ENCODE measurements at places on chromosomes 1 and 21.
A peak's percentile ranks its signal among the peaks of the same experiment; 100 is the strongest.

- no peak for DNase-seq
Observed at GRCh38 chr1:200659269-200659668, 10.4 kb downstream of the DDX59 start.

DNA sequence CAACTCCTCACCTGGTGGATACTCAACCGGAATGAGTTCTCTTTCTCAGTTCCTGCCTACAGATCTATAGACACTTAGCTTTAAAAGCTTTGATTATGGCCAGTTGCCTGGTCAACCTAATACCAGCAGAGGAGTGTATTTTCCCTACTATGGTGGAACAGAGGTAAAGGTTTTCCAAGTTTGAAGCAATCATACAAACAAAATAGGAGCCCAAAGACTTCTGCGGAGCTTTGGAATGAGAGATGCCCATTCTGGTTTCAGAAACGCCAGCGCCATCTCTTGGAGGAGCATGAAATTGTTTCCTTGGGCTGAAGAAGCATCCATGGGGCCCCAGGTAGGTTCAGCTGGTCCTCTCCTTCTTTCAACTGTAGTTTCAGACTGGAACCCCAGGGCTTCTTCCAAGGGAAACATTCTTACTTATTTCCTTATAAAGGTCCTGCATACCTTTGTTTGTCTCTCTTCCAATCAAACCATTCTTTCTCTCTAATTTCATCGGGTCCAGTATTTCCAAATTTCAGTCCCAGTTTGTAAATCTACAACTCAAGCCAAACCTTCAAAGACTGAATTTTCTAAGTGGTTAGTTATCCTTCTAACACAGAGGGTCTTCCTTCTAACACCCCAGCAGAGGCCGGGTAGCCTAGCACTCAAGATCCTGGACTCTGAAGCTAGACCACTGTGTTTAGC lies 95.9 kb downstream of the KCNJ15 start:
- DNase-seq: peak; percentile 28

DNA sequence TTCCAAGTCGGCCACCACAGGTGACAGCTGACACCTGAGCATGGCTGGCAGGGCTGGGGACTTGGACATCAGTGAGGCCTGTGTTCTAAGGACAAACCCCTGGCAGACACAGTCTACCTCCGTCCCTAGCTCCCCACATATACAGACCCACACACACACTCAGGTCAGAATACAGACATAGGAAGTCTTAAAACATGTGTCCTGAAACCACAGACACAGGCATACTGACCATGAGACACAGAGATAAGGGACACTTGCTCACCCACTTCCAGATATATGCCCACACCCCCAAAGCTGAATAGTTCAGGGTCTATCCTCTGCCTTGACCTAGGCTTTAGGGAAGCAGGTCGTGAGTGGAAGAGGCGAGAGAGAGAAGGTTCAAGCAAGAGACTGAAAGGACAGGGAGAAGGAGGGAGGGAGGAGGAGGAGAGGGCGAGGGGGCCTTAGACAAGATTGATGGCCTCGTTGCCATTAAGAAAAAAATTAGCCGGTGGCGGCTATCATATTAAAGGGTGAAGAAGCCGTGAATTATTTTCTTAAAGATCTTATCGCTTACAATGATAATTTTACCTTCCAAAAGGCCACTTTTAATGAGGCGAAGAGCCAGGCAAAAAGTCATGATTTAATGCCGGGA lies 49.9 kb downstream of the TMEM53 start:
- DNase-seq: no peak

GRCh38 chr1:191034132-191034531 lies 556.5 kb upstream of the BRINP3 start:
- DNase-seq: no peak

- no peak for DNase-seq
Observed at GRCh38 chr1:101004670-101005069, 20.9 kb downstream of the DPH5 start.

GRCh38 chr1:19762175-19762779 lies 37.4 kb downstream of the TMCO4 start:
- no peak for DNase-seq

- DNase-seq: peak; percentile 6
Observed at GRCh38 chr1:165257969-165258459, 98.5 kb downstream of the LMX1A start.
